T-helper 9 cell (primary cell): ENCODE measurements at places on chromosomes 7 and 10.
A peak's percentile ranks its signal among the peaks of the same experiment; 100 is the strongest.

DNA sequence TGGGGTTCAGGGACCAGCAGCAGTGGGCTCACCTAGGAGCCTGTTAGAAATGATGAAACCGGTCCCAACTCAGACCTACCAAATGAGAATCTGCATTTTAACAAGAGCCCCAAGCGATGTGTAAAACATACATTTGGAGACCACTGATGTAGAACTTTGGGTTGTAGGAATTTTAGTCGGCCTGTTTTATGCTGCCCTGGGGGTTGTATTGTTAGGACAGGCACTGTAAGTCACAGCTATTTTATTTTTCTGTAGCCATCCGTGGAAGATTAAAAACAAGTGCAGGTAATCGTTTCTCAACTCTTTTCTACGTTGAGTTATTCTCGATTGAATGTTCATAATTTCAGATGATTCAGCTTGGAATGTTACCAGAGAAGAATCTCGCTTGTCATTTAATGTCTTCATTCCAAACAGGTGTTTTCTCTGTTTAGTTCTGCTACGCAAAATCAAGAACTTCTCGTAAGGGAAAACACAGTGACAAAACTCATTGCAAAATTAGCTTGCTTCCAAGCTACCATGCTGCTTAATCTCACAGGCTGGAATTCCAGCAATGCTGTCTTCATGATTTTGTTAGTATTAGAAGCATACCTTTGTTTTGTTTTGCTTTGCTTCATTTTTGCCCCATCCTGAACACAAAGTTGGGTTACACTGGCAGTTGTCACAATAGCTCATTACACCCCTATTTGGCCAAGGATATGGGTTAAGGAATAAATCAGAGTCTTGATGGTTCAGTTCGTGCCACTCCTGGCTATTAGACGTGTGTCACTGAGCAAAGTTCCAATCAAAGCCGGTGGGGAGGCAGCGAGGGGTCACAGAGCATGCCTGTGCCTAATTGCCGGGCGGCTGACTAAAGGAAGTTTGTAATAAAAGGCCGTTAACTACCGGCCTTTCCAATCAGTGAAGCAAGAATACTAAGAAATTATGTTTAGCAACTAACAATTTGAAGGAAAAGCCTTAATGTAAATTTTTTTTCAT, 676.9 kb downstream of the GATA3 start:
- DNase-seq: no peak

DNA sequence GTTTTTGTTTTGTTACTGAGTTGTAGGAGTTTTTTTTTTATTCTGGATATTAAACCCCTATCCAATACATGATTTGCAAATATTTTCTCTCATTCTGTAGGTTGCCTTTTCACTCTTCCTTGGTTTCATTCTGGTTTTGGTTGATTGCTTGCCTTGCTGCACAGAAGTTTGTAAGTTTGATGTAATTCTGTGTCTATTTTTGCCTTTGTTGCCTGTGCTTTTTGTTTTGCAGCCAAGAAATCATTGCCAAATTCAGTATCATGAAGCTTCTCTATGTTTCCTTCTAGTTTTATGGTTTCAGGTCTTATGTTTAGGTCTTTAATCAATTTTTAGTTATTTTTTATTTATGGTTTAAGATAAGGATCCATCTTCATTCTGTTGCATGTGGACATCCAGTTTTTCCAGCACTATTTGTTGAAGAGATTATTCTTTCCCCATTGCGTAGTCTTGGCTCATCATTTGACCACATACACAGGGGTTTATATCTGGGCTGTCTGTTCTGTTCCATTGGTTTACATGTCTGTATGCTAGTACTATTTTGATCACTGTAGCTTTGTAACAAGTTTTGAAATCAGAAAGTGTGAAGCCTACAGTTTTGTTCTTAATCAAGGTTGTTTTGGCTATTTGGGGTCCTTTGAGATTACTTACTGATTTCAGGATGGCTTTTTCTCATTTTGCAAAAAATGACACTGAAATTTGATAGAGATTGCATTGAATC, 26.4 kb downstream of the BMPR1A start:
- no peak for DNase-seq

- DNase-seq: no peak
These were observed 6.7 kb upstream of the LRGUK start for GRCh38 chr7:134120405-134120804.

- no peak for DNase-seq
These were observed 426.4 kb downstream of the TCERG1L start for GRCh38 chr10:130885021-130885655.

GRCh38 chr7:45454771-45455170, 119.4 kb upstream of the ADCY1 start:
- no peak for DNase-seq

DNA sequence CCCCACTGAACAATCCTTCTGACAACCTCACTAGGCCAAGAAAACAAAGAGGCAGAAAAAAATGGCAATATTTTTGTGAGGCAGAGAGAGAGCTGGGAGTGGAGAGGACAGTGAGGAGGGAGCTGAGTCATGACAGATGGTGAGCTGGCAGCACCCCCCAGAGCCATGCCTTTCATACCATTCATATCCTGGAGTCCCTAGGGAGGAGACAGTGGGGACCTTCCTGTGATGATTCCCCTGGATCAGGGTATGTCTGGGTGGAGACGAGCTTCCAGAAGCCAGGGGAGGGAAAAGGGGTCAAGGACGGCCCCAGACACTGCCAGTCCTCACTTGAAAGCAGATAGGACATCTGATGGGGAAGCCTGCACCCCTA, 160.5 kb downstream of the ADAM12 start:
- no peak for DNase-seq

- peak; percentile 71 for DNase-seq
These were observed at the start of gene GATAD1 for GRCh38 chr7:92447345-92448204. Gene GATAD1, plus strand, starts transcription at chr7:92447482. Its CDS starts 248 bp downstream, at chr7:92447730.

DNA sequence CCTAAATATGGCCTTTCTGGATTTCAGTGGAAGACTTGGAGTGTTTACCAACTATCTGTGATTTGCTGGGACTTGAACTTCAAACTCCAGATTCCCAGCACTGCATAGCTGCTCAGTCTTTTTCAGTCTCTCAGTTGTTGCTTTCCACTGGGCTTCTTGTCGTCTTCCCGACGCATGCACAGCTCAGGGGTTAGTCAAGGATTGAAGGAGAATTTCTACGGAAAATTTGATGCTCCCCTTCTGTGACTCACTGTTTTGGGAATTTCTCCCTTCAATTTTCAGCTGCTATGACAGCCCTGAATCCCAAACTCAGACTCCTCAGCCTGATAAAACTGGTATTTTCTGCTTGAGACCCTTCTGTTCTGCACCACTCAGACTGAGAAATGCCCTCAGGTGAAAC, 91.7 kb downstream of the CYP26A1 start:
- no peak for DNase-seq

DNA sequence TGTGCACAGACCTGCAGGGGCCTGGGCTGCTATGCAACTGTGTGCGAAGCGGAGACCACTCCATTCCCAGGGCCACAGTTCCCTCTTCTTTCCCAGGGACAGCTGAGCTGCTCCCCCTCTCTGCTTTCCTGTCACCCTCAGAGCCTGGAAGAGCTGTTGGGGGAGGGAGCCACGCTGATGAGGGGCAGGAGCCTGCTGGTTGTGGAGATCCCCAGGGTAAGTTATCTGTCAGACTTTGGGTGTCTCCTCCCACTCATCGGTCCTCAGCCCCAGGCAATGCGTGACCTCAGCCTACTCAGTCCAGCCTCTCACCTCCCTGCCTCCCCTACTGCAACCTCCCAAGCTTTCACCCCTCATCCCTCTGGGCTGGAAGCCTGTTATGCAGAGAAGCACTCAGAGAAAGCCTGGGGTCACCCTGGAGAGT, 53.5 kb downstream of the ZNF467 start:
- DNase-seq: no peak

DNA sequence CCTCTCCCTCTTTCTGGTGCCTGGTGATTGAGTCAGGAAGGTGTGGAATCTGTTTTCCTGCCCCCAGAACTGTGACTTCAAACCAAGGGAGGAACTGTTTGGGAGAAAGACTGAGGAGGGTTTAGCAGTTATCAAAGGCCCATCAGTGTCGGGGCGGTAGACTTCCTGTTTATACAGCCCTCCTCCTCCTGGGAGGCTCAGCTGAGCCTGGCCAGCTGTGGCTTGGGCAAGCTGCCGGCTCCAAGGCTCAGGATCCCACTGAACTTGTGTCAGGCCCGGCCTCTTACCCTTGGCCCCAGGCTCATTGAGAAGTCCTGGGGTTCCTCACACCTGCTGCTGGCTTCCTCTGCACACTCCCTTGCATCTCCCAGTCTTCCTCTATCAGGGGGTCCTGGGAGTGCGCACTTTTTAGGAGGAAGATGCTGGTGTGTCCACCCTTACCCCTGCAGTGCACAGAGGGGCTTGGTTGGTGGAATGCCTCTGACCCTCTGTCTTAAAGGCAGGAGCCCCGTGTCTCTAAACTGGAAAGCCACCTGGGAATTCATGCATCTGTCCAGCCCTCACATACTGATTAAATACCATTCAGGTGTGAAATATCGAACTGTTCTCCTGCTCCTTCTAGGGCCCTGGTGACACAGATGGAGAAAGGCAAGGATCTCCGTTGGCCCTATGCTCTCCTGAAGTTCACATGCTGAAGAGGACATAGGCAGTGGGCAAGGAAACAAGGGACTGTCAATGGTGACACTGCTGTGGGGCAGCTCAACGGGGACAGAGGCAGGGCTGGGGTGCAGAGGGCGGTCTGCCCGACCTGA, 32.4 kb downstream of the CXCL12 start:
- DNase-seq: no peak

DNA sequence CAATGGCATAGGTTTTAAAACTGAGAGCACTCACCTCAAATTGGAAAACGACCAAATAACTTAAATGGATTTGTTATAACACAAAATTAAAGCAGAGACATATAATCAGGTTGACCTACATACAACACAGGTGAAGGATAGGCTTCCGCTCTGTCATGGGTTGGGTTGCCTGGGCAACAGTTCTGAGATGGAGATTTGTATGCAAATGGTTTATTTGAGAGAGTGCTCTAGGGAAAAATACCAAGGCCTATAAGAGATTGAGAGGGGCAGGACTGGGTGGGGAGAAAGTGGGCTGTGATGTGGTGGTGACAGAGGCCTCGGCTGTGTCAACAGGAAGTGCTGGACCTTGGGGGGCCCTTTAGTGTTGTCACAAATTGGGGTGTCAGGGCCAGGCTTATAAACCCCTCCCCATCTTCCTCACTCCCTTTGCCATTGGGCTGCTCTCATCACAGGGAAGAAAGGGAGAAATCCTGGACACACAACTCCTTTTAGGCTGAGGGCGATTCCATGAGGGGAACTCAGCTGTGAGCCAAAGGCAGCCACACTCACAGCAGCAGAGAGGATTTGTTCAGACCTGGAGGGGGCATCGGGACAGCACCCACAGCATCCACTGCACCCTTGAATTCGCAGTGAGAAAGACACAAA, 105.4 kb upstream of the LYZL1 start:
- DNase-seq: no peak

GRCh38 chr10:70458329-70459060, 17.0 kb upstream of the NODAL start:
- no peak for DNase-seq

DNA sequence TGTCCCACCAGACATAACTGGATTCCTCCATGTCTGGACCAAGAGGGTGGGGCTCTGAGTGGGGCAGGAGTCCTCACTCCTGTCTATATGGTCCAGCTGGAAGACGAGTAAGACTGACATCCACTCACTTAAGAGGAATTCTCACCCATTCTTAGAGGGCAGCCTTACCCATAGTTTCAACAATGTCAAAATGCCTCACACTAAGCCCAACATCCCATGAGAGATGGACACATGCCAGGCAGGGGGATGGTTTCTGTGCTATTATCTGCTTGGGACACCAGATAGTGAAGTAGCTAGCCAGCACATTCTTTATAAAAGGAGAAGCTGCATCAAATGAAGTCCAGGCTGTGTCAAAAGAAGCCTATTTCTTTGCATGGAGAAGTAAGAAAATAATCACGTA, 4.7 kb upstream of the LANCL2 start:
- DNase-seq: no peak

DNA sequence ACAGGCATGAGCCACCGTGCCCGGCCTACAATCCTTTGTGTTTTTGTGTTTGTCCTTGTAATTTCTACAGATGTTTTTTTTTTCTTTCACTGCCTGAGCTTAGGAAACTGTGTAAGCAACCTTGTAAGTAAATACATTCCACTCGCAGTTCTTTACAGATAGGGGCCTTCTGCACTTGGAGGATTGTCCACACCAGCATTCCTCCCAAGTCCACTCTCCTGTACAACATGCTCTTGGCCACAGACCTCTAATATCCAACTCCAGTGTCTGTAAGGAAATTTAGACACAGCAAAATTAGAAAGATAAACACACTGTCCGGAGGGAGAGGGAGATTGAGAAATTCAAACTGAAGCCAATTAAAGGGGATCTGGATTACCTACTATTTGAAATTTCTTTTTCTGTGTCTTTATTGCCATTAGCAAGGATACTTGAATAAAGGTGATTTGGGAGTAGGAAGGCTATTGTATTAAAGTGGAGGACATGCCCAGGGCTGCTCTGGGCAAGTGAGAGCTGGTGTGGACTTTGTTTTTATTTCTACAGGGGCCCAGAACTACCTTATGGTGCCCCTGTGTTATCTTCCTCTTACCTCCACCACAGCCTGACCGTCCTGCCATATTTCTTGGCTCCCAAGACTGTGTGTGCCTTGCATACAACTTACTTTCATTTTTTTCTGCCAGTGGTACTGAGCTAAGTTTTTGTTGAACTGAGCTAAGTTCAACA, 9.7 kb downstream of the MXI1 start:
- no peak for DNase-seq

DNA sequence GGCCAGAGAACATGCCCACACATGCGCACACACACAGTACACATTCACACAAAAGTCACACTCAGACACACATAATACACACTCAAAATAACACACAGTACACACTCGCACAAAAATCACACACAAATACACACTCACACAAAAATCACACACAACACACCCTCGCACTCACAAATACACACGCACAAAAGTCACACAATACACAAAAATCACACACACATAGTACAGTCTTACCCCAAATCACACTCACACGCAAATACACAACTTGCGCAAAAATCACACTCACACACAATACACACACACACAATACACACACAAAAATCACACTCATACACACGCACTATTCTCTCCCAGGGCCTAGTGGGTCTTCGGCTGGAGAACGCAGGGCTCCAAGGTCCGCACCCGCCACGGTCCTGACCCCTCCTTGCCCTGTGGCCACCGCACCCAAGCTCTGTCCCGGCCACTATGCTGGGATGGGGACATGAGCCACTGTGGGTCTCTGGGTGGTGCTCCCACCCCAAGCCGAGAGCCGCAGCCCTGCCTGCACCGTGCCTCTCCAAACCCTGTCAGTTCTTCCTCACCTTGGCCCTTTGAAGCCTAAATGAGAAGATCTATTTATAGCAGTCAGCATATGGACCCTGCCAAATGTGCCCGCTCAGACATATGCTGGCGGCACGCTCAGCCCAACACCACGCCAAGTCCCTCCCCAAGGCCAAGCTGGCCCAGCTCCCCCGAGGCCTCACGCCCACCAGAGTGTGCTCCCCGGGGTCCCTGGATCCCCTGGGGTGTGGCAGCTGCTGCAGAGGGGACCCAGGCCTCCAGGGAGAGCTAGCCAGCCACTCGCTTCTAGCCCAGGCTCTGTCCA, 55.9 kb downstream of the ELFN1 start:
- DNase-seq: no peak
